Endothelial cell (in vitro differentiated cells): ENCODE measurements at places on chromosomes 2 and 18.

DNA sequence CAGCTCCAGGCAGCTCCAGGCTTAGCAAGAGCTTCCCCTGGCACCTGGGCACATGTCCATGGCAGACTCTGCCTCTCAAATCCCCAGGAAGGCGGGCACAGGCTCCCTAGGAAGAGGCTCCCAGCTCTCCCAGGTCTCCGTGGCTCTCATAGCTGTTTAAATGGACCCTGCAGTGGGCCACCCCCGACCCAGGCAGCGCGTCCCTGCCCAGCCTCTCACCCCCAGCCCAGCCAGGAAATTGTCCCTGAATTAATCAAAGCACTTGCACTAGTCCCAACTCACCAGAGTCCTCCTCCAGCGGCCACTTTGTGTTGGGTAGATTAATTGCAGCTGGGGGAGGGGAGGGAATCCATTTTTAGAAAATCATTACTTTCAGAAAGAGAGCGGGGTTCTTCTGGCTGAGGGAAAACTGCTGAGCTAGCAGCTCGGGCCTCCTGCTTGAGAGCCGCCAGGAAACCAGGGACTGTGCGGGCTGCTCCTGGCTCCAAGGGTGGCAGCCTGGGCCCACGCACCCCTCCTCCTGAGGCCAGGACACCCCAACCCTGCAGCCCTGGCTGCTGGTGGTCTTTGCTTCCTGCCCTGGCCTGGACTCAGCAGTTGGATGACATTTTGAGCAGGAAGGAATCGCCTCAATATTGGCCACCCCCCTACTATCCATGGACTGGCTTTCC, 36.0 kb downstream of the SMAD7 start:
- DNase-seq: no peak
- H3K4me1 ChIP-seq: peaks cover 2% of the 10 kb centered on the region
- H3K4me3 ChIP-seq: no peak overlapping the region
- H3K27ac ChIP-seq: no peak overlapping the region
- H3K27me3 ChIP-seq: peaks cover 7% of the 10 kb centered on the region

GRCh38 chr2:73239776-73240175, 5.7 kb downstream of the CCT7 start:
- no peak for DNase-seq
- peaks cover under 1% of the 10 kb centered on the region for H3K27me3 ChIP-seq
- H3K27ac ChIP-seq: no peak overlapping the region
- H3K4me1 ChIP-seq: peaks cover 19% of the 10 kb centered on the region
- H3K36me3 ChIP-seq: peaks cover 10% of the 10 kb centered on the region

- no peak overlapping the region for H3K4me3 ChIP-seq
- peaks cover 50% of the 10 kb centered on the region for H3K36me3 ChIP-seq
- peaks cover 13% of the 10 kb centered on the region for H3K4me1 ChIP-seq
- H3K27me3 ChIP-seq: peaks cover 7% of the 10 kb centered on the region
- DNase-seq: no peak
Measured at GRCh38 chr2:33289961-33290360, 186.5 kb upstream of the RASGRP3 start.

DNA sequence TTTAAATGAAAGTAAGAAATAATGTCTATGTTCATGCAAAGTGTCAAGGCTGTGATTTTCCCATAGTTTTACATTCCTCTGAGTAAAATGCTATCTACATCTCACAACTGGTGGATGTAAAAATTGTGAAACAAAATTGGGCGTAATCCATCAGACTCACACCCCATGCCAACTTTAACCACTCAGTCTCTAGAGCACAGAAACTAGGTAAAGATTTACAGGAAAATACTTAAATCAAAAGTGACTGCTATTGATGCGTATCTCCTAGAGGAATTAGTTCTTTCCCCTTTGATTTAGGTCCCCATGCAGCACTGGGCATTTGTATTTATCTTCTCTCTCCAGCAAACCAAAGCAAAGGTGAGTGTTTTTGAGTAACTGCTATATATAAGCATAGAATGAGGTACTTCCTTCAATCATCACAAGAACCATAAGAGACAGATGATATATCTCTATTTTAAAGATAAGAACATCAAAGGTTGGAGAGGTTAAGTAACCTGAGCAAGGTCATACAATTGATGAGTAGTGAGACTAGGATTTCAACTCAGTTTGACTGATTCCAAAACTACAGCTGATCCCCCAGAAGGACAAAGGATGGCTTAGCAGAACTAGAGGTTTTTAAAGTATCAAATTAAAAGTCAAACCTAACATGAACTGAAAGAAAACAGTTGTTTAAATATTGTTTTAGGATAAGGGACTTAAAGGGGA, 594.0 kb upstream of the ACVR2A start:
- no peak overlapping the region for H3K27ac ChIP-seq
- no peak for DNase-seq
- H3K27me3 ChIP-seq: no peaks in the 10 kb centered on the region

DNA sequence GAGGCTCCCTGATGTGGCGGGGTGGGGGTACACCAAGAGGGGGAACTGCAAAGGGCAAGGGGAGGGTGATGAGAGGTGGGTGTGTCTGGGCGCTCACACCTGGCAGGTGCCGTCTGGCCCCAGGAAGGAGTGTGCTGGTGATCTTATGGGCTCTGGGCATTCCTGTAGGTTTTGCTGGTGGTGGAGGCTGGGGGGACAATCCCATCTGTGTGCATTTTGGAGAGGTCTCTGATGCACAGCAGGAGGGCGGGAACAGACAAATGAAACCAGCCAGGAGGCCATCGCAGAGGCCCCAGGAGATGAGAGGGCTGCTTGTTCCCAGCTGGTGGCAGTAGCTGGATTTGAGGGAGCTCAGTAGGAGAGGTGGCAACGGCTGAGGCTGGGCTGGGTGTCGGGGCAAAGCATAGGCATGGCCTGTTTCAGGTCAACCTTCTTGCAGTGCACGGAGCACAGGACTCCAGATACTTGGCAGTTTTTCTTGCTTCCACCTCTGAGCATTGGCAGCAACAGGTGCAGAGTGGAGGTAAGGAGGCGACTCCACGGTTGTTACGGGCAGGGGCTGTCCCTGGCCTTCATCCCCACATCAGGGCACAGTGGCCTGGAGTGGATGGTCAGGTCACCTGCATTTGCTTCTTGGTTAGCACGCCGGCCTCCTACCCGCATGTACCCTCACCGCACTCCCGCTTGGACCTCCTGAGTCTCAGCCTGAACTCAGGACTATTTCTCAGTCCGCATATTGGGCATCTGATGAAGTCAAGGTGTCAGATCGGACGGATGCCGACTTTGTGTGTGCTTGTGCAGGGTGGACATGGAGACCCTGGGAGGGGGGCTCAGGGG, 194.2 kb upstream of the HDAC4 start:
- no peak overlapping the region for H3K27ac ChIP-seq
- DNase-seq: no peak
- peaks cover 20% of the 10 kb centered on the region for H3K36me3 ChIP-seq
- H3K27me3 ChIP-seq: peaks cover 26% of the 10 kb centered on the region
- no peaks in the 10 kb centered on the region for H3K4me1 ChIP-seq

DNA sequence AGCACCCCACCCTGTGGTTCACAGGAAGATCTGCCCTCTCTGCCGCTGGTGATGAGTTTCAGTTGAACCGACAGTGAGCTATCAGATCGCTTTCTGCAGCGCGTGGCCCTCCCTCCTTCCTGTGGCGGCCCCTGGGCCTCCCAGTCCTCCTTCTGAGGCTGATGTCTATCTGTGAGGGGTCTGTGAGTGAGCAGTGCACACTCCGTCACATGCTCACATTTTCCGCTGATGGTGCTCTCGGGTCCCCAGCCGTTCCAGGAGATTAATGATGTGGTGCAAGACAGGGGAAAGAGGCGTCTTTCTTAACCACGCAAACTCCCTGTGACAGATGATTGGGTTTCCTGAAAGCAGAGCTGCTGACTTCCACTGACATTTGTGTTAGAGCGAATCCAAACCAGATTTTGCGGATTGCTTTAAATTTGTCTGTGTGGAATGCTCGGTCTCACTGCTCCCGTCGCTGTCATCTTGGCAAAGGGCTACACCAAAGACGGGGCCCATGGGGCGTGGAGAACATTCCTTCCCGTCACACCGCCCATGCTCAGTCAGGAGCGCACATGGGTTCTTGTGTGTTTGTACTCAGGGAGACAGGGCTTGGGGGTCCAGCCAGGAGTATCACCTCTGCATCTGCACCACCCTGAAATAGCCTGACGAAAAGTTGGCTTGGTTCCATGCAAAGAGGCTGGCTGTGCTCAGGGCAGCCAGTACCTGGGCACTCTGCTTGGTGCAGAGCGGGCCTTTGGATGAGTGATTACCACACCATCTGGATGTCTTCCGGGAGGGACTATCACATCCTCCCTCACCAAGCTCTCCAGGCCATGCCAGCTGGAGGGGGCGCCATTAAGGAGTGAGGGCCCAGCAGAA, 154.7 kb upstream of the HS6ST1 start:
- no peak overlapping the region for H3K4me3 ChIP-seq
- H3K27me3 ChIP-seq: peaks cover 10% of the 10 kb centered on the region
- no peak for DNase-seq
- H3K27ac ChIP-seq: no peak overlapping the region
- H3K36me3 ChIP-seq: peaks cover 7% of the 10 kb centered on the region

GRCh38 chr18:31079973-31080372, 22.2 kb downstream of the DSC2 start:
- peaks cover 36% of the 10 kb centered on the region for H3K36me3 ChIP-seq
- no peaks in the 10 kb centered on the region for H3K27me3 ChIP-seq
- peaks cover 10% of the 10 kb centered on the region for H3K4me1 ChIP-seq
- no peak overlapping the region for H3K4me3 ChIP-seq

GRCh38 chr2:138727956-138728355, 52.2 kb downstream of the NXPH2 start:
- H3K4me1 ChIP-seq: peaks cover 3% of the 10 kb centered on the region
- DNase-seq: no peak
- H3K27me3 ChIP-seq: peaks cover 1% of the 10 kb centered on the region

- no peaks in the 10 kb centered on the region for H3K4me1 ChIP-seq
- H3K27me3 ChIP-seq: peaks cover 1% of the 10 kb centered on the region
- no peak overlapping the region for H3K4me3 ChIP-seq
Measured at GRCh38 chr2:223971-224760, 39.7 kb downstream of the SH3YL1 start.

GRCh38 chr2:68846091-68846490, 25.1 kb downstream of the BMP10 start:
- no peak for DNase-seq
- no peak overlapping the region for H3K4me3 ChIP-seq
- peaks cover 13% of the 10 kb centered on the region for H3K4me1 ChIP-seq

DNA sequence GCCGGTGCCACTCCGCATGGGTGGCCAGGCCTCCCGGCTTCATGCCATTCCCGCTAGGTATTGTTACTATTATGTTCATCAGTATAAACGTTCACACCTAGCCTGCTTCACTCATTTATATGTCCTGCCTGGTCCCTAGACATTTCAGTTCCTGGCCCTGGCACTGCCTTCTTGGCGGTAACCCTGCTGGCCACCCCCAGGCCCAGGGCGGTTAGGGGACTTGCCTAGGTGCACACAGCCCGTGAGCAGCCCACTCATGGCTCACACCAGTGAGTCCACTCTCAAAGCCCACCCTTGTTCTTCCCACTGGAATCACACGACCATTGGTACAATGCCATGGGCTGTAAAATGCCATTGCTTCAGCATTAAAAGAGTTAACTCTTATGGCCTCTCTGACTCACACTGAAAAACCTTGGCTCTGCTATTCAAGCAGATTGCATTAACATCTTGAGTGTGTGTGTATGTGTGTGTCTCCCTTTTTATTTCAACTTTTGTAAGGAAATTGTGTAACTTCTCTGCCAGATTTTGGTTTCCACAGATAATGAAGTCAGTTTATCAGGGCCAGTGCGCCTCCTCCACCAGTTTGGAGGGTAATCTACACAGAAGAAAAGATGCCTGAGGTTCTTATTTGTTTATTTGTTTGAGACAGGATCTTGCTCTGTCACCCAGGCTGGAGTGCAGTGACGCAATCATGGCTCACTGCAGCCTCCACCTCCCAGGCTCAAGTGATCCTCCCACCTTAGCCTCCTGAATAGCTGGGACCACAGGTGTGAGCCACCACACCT, 74.2 kb downstream of the RAB31 start:
- DNase-seq: no peak
- H3K4me1 ChIP-seq: peaks cover 11% of the 10 kb centered on the region
- peaks cover 2% of the 10 kb centered on the region for H3K27me3 ChIP-seq
- peaks cover 15% of the 10 kb centered on the region for H3K36me3 ChIP-seq
- peak overlapping the region; percentile 42 for H3K27ac ChIP-seq
- H3K4me3 ChIP-seq: no peak overlapping the region

GRCh38 chr2:46706264-46706983, 209.2 kb downstream of the MCFD2 start:
- no peak for DNase-seq
- no peak overlapping the region for H3K4me3 ChIP-seq
- no peaks in the 10 kb centered on the region for H3K27me3 ChIP-seq
- H3K36me3 ChIP-seq: no peaks in the 10 kb centered on the region

DNA sequence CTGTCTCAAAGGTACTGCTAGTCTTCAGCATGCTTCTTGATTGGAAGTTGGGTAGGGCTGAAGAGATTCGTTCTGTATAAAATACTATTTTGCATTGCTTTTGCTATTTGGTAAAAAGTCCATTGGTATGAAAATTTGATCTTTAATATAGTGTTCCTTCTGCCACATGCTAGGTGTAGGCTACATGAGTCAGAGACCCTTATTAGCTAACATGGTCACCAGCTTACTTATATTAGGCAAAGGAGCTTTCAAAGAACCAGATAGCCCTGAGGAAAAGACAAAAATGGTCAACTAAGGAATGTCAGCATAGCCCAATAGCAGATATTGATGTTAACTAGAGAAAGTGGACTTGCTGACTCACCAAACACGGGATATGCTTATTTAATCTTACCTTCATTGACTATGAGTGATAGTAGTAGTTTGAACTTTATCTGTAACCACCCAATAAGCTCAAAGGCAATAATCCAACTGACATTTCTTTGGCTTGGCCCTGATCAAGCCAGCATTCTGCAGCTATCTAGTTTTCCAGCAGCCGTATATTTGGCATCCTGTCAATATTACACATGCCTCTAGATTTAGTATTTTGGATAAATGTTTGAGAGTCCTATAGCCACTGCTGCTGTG, 110.0 kb downstream of the TPGS2 start:
- peaks cover 3% of the 10 kb centered on the region for H3K27me3 ChIP-seq
- DNase-seq: no peak
- peaks cover 4% of the 10 kb centered on the region for H3K36me3 ChIP-seq
- no peak overlapping the region for H3K4me3 ChIP-seq
- peaks cover 2% of the 10 kb centered on the region for H3K4me1 ChIP-seq
